NCI-H1092 treated with DMSO at 0.1 percent for 48 hours (cell line): ENCODE measurements at places on chromosomes 11 and 22.

GRCh38 chr11:131810541-131810940 is 440.1 kb downstream of the NTM start:
- no peak for DNase-seq

DNA sequence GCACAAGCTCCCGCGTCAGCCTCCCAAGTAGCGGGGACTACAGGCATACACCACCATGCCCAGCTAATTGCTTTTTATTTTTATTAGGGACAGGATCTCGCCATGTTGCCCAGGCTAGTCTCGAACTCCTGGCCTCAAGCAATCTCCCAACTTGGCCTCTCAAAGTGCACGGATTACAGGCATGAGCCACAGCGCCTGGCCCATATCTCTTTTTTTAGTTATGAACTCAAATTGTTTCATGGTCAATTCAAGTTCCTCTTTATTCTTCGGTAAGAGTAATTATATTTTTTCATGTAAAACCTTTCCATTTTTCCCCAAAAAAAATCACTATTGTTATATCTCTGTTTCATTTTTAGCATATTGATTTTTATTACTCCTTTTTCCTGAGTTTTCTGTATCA is 25.5 kb downstream of the FCHSD2 start:
- no peak for DNase-seq

- DNase-seq, result no peak
These were observed 938.4 kb downstream of the BRD1 start for GRCh38 chr22:48889209-48889830.

- DNase-seq, result no peak
These were observed 7.0 kb upstream of the SIDT2 start for GRCh38 chr11:117171404-117172061.

DNA sequence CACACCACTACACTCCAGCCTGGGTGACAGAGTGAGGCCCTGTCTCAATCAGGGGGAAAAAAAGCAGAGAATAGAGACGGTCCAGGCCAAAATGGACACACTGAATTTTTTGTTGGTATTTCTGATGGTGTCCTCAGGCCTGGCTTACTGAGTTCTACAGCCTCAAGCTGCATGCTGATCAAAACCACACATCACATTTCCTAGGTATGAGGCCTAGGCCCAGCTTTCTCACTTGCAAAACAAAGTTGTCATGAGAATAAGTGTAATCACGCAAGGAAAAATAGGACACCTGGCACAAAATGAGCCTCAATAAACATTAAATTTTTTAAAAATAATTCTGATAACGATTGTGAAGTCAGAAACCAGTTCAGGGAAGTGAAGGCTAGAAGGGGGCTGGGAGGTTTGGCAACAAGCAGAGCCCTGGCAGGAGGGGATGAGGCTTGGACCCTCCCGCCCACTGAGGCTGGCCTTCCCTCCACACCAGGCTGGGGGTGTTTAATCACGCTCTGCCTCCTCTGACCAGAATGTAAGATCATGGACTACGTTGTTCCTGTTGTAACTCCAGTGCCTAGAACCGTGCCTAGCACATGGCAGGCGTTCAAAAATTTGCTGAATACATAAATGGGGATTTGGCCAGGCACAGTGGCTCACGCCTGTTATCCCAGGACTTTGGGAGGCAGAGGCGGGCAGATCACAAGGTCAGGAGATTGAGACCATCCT is 18.1 kb downstream of the PACSIN2 start:
- DNase-seq, result no peak

DNA sequence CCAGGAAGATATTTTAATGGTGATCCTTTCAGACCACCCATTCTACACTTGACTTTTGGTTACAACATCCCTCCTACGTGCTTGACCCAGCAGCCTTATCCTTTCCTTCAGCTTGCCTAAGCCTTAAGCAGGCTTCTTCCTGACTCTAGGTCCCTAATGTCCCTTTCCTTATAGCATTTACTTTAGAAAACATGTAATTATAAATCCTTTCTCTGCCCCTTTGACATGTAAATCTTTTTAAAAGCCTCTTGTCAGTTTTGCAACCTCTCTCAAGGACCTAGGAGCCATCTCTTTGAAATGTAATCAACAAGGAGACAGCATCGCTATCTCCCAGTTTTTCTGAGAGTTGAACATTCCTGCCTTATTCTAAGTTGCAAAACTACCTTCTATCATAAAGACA is 1255.2 kb downstream of the LRRC4C start:
- DNase-seq, result no peak

- no peak for DNase-seq
These were observed 49.3 kb upstream of the CLPB start for GRCh38 chr11:72483412-72484186.

DNA sequence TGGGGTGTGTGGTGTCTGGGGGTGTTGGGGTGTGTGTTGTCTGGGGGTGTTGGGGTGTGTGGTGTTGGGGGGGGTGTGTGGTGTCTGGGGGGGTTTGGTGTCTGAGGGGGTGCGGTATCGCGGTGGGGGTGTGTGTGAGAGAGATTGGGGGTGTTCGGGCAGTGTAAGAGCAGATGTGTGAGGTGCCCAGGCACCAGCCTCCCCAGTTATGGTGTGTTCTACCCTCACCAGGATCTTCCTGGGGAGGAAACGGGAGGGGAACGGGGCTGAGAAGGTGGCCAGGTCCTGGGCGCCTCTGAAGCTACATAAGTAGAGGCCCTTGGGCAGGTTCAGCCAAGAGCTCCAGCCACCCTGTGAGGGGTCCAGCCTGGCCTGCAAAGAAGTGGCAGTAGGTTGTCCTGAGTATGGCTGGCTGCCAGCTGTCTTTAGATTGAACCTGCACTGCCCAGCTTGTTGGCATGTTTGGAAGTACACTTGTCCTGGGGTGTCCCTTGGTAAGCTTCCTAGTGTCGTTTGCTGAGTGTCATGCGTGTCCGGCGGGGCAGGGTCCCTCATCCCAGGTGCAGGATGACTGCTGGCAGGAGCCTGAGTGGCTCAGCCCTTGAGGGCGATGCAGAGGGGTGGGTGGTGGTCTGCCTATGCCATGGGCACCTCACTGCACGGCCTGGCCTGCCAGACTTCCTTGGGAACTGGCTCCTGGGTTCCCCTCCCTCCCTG is 6.5 kb upstream of the TRMT2A start:
- DNase-seq, result no peak

- DNase-seq, result peak; percentile 97
These were observed 15.5 kb upstream of the RASD2 start for GRCh38 chr22:35524966-35525686.

GRCh38 chr11:109865548-109866186 is 227.5 kb upstream of the ZC3H12C start:
- peak; percentile 26 for DNase-seq

- DNase-seq, result no peak
These were observed 6.6 kb upstream of the MARK2 start for GRCh38 chr11:63832336-63832735.

- peak; percentile 14 for DNase-seq
These were observed 7.6 kb upstream of the LMO2 start for GRCh38 chr11:33899400-33900037.

DNA sequence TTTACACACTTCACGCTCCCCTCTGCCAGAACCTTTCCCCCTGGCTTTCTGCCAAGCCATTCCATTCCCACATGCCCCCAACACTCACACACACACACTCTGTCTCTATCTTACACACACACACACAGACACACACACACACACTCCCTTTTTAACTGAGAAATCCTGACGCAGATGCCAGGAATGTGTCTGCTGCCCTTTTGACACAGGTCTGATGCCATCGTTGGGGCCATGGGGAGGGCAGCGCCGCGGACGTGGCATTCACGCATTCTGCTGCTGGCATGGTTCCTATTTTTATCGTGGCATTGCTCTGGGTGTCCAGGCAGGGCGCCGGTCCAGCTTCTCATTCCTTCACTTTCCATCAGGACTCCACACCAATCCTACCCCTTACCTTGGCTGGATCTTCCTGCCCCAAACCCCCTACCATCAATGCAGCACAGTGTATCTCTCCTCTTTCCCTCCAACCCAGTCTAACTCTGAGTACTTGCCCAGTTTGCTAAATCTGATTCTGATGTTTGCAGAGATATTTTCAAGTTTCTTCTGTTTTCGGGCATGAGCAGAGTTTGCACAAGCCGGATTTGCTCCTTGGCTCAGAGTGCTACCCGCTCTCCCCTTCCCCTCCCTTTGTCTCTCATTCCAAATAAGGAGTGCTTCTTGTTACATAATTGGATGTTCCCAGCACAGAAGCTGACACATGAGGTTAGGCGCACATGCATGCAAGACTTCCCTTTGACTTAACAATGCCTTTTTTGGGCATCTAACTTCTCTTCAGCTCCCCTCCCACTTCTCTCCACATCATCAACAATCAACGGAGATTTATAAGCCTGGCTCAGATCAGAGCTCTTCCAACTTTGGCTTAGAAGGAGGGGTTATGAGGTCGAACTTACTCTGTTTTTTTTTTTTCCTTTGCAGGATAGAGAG is 18.8 kb downstream of the SNX19 start:
- DNase-seq, result no peak

DNA sequence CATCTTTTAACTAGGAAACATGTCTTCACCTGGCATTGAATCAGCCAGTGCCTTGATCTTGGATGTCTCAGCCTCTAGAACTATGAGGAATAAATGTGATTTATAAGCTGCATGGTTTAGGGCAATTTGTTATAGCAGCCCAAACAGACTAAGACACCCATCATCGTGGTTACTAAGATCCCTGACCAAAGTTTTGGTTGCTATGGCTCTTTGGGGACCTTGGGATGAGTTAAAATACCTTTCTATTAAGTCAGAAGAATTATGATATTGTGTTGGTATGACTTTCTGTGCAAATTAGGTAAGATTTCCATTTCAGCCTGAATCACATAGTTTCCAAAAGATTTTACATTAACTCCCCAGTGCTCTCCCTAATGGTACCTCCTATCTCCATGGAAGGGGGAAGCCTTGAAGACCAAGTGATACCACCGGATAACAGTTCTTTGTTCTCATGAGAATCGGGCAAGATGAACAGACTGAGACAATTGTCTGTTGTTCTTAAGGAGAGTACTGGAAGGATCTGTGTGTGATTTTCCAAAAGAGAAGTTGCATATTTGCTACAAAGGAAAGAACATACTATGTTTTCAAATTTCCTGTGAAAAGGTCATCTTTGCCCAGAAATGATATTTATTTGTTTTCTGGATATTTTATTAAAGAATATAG is 60.4 kb upstream of the UBASH3B start:
- DNase-seq, result no peak

GRCh38 chr11:72004515-72005346 is 6.0 kb downstream of the IL18BP start:
- DNase-seq, result no peak

DNA sequence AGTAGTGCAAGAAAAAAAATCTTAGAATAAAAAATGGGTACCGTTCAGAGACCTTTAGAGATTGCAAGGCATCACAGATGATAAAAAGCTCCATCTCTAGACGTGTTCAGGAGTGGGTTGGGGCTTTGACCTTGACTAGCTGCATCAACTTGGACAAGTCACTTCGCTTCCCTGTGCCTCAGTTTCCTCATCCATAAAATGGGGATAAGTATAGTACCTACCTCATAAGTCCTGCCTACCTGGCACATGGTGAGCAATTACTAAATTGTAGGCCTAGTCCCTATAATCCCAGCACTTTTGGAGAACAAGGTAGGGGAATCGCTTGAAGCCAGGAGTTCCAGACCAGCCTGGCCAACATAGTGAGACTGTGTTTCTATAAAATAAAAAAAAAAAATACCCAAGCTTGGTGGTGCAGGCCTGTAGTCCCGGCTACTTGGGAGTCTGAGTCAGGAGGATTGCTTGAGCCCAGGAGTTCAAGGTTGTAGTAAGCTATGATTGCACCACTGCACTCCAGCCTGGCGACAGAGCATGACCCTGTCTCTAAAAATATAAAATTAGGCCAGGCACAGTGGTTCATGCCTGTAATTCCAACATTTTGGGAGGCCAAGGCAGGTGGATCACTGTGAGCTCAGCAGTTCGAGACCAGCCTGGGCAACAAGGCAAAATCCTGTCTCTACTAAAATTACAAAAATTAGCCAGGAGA is 6.0 kb upstream of the F2 start:
- no peak for DNase-seq
